Osteocyte (in vitro differentiated cells): ENCODE measurements at places on chromosomes 6 and 20. TPM values are rescaled to one million over a fixed set of nuclear protein-coding genes. Genes with fewer than 3 reads are reported as not detected.
A peak's percentile ranks its signal among the peaks of the same experiment; 100 is the strongest.

- no peaks in the 10 kb centered on the region for H3K36me3 ChIP-seq
- H3K27ac ChIP-seq: no peak overlapping the region
- no peaks in the 10 kb centered on the region for H3K4me1 ChIP-seq
- peaks cover 15% of the 10 kb centered on the region for H3K27me3 ChIP-seq
- DNase-seq: no peak
- H3K4me3 ChIP-seq: no peak overlapping the region
These were observed 397.8 kb downstream of the CDH4 start for GRCh38 chr20:61649860-61650162.

GRCh38 chr6:86215323-86215722 lies 572.6 kb upstream of the SYNCRIP start:
- H3K4me1 ChIP-seq: no peaks in the 10 kb centered on the region
- DNase-seq: no peak
- H3K36me3 ChIP-seq: no peaks in the 10 kb centered on the region

Gene SASH1
- total RNA-seq: 70.6 and 75.7 TPM in 2 replicates

Gene HINT3
- total RNA-seq: 15.0 and 16.6 TPM in 2 replicates

DNA sequence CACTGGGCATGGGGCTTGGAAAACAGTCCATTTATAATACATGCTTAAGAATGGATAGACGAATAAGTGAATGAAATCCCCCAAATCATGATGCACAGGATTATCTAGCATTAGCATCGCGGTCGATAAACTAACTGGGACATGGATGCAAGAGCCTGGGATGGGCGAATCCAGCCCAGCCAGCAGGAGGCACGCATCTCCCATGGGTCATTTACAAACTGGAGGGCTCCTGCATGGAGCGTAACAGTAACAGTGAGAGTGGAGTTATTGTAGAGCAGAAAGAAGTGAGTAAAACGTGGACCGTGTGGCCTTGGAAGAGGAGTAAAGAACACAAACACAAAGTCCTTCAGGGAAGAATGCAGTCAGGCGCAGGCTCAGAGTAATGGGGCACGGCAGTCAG lies 136.5 kb downstream of the AGPAT4 start:
- no peak overlapping the region for H3K4me3 ChIP-seq
- H3K27ac ChIP-seq: no peak overlapping the region
- H3K27me3 ChIP-seq: no peaks in the 10 kb centered on the region
- H3K4me1 ChIP-seq: no peaks in the 10 kb centered on the region

Gene TUBE1
- 27.2 and 27.6 TPM in 2 replicates for total RNA-seq

GRCh38 chr20:53302695-53303412 lies 290.8 kb downstream of the ZNF217 start:
- H3K4me1 ChIP-seq: no peaks in the 10 kb centered on the region
- H3K4me3 ChIP-seq: no peak overlapping the region

Gene RIMS1
- total RNA-seq: 23.5 and 24.7 TPM in 2 replicates

GRCh38 chr20:34546751-34547181 lies 11.8 kb upstream of the MAP1LC3A start:
- H3K4me3 ChIP-seq: no peak overlapping the region
- H3K27me3 ChIP-seq: no peaks in the 10 kb centered on the region
- no peak overlapping the region for H3K27ac ChIP-seq
- H3K36me3 ChIP-seq: no peaks in the 10 kb centered on the region

DNA sequence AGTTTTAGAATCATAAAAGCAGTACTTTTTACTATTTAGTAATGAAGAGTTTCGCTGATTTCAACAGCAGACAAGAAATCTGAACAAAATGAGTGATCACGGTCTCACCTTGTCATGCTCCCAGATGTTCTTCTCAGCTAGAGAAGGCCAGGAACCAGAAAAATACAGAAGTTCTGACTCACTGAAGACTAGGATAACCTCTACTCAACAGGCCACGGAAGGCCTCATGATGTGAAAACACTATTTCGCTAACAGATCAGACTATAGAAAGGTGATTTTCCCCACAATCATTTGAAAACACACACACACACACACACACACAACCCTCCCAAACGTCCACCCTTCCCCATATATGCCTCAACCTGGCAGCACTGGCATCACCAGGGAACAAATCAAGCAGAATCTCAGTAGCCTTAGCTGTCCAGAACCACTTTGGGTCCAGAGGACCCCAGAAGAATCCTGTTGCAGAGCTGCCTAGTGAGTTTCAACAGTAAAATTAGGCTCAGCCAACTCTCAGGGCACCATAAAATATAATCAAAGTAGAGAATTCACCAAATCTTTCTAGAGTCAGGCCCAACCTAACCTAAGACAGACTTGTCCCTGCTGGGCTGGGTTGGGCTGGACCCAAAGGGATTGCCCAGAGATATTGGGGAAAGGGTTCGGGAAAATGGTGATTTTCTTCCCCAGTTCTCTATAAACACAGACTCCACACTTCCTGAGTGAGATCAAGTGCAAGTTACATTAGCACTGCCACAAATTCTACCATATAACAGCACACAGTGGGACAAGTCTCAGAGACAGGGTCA lies 7.9 kb downstream of the EXOC2 start:
- H3K36me3 ChIP-seq: peaks cover 1% of the 10 kb centered on the region
- H3K4me1 ChIP-seq: peaks cover 55% of the 10 kb centered on the region
- DNase-seq: no peak
- no peak overlapping the region for H3K4me3 ChIP-seq
- H3K27me3 ChIP-seq: no peaks in the 10 kb centered on the region
- peak overlapping the region; percentile 86 for H3K27ac ChIP-seq
